ENCODE measurements at places on chromosomes 11 and 22.

DNA sequence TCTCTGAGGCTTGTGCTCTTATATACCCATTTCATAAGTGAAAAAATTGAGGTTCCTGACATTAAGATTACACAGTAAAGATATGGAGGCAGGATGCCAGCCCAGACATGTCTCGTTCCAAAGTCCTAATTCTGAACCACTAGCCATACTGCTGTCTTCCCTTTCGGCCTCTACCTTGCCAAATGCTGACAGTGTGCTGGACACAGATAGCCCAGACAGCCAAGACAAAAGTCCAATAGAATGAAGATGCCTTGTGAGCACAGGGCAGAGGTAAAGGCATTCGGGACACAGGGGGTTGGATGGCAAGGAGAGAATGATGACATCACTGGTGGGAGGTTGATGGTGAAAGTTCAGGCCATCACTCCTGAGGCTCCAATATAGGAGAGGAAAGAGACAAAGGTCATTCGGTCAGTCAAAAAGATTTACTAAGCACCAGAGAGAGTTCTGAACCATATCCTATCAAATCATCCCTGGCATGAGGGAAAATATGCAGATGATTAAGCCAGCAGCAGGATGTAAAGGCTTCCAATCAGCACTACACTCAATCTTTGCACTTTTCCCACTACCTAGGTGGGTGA, 174.0 kb upstream of the MTMR2 start:
- DNase-seq = no peak

DNA sequence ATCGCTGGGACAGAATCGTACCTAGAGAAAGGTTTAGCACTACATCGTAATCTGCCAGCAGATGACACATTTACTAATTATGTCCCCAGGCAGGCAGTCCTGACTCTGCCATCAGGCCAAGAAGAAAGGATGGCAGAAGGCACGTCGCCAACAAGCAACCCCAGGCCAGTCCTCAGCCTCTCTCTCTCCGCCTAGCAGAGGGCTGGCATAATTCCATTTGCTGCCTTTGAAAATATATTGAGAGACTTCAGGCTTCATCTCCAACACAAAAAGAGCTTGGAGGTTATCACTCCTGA, 1517.0 kb downstream of the TBC1D22A start:
- DNase-seq = no peak

DNA sequence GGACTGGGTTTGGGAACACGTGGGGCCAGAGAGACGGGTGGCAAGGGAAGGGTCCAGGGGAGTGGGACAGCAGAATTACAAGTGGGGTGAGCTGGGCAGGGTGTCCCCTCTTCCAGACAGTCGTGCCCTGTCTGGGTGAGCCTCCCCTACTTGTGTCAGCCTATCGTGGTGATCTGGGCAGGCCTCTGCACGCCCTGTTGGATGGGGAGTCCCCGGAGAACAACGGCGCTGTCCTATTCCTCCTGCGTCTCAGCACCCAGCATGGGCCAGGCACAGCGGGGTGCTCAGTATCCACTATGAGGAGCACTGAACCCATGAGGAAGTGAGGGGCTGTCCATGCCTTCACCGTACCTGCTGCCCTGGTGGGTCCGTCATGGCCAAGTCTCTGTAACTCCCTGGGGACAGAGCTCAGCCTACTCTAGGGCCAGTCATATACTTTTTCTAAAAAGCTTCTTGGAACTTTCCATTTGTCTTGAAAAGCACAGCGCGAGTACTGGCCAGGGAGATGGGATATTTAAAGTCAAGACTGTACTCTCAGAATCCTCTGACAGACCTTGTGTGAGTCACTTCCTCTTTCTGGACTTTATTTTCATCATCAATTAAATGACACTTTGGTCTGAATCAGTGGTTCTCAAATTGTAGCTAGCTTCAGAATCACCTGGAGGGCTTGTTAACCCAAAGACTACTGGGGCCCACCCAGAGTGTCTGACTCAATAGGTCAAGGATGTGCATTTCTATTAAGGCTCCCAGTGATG, 81.7 kb upstream of the NECTIN1 start:
- no peak for DNase-seq

- DNase-seq = no peak
Measured at GRCh38 chr11:5279471-5280090, 9.8 kb upstream of the HBE1 start.

DNA sequence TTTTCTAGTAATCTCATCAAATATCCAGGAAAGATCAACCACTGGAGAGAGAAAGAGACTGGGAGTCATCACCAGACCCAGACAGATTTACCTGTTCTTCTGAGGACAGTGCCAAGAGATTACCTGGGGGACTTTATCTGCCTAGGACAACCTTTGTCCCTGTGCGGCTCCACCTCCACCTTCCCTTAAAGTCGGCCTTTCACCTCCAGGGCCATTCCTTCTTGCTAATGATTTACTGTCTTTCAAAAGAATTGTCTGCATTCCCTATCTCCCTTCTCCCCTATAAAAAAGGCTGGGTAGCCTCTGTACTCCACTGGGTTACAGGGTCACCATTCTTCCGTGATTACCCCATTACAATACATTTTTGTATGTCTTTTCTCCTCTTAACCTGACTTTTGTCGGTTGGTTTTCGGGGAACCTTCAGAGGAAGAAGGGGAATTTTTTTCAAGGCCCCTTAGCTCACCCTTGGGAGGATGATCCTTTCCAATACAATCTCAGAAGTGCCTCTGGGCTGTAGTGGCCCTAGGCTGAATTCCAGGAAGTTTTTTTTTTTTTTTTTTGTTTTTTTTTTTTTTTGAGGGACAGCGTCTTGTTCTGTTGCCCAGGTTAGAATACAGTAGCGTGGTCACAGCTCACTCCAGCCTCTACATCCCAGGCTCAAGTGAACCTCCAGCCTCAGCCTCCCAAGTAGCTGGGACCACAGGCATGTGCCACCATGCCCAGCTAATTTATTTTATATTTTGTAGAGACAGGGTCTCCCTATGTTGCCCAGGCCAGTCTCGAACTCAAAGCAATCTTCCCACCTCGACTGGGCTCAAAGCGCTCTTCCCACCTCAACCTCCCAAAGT, 1.5 kb upstream of the HMOX1 start:
- no peak for DNase-seq

DNA sequence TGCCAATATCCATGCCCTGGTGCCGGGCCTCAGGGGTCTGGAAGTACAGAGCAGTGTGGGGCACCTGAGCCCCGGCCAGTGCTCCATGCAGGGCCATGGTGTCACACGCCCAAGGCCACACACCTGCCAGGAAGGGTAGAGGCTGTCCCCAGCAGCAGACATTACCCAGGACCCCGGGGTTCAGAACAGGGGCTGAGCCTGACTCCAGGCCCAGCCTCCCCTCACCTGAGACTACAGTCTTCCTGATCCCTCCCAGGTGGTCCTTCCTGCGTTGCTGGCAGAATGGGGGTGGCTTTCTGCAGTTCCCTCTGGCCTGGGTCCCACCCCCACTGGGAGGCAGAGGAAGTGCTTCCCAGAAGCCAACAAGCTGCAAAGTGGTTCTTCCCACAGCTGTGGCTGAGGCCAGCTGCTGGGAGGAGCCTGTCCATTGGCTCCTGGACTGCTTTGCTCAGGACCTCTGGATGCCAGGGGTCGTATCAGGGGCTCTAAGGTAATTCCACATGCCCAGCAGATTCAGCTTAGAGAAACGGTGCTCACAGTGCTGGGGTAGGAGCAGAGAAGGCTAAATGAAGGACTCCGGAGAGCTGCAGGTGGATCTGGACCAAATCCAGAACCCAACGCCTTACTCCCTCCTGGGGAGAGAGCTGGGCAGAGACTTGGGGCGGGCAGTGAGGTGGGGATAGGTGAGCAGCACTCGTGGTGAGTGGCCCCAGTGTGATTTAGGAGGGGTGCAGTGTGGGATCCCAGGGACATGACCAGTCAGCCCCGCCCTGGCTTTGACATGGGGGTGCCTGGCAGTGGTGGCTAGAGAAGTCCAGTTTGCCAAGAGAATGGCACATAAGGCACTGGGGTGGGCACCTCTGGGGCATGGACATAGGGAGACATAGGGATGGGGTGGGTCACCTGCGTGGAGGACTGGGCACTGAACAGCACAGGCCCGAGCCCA, 12.6 kb downstream of the TCIRG1 start:
- DNase-seq = peak; percentile 34
